ENCODE measurements at places on chromosomes 7 and 10. TPM values are rescaled to one million over a fixed set of nuclear protein-coding genes. Genes with fewer than 3 reads are reported as not detected.

FAM20C gene
- total RNA-seq, result 34.5 TPM

ZCCHC24 gene
- total RNA-seq, result 42.8 TPM

KAZALD1 gene
- total RNA-seq, result 21.2 TPM

LLCFC1 gene
- not detected for total RNA-seq

HMX3 gene
- total RNA-seq, result not detected

COL17A1 gene
- total RNA-seq, result 0.36 TPM

ATP5F1C gene
- total RNA-seq, result 278 TPM

C7orf57 gene
- total RNA-seq, result not detected

SPRN gene
- 1.3 TPM for total RNA-seq

OPN1SW gene
- not detected for total RNA-seq

WDR86 gene
- not detected for total RNA-seq

CFAP43 gene
- not detected for total RNA-seq

RPEL1 gene
- under 0.01 TPM for total RNA-seq

THAP5 gene
- 19.9 TPM for total RNA-seq

POLL gene
- total RNA-seq, result 17.3 TPM

NPY4R gene
- not detected for total RNA-seq

ZNF736 gene
- total RNA-seq, result 1.3 TPM

PRSS1 gene
- not detected for total RNA-seq

SLC26A5 gene
- not detected for total RNA-seq

NEUROG3 gene
- total RNA-seq, result not detected

FOXI2 gene
- total RNA-seq, result not detected

TMEM196 gene
- not detected for total RNA-seq

ZNF438 gene
- 6.3 TPM for total RNA-seq

TRAPPC14 gene
- 7.3 TPM for total RNA-seq

PPP1R3C gene
- 46.4 TPM for total RNA-seq

ABCB4 gene
- not detected for total RNA-seq

MXI1 gene
- 31.2 TPM for total RNA-seq

PWWP2B gene
- 6.5 TPM for total RNA-seq

FXYD4 gene
- total RNA-seq, result not detected

EFCAB10 gene
- not detected for total RNA-seq

ADIRF gene
- 13.5 TPM for total RNA-seq

GPNMB gene
- total RNA-seq, result 17.7 TPM

AKR1C8 gene
- not detected for total RNA-seq

All from cardiac atrium fibroblast (primary cell).